ENCODE measurements at places on chromosomes 2 and 18. TPM values are rescaled to one million over a fixed set of nuclear protein-coding genes. Genes with fewer than 3 reads are reported as not detected.

TBR1 gene
- total RNA-seq = 0.13 TPM

- H3K27ac ChIP-seq = no peak overlapping the region
- no peaks in the 10 kb centered on the region for H3K36me3 ChIP-seq
- peaks cover 3% of the 10 kb centered on the region for H3K4me1 ChIP-seq
- DNase-seq = peak; percentile 60
Measured at GRCh38 chr2:26429779-26430578, 28.3 kb downstream of the DRC1 start.

DNA sequence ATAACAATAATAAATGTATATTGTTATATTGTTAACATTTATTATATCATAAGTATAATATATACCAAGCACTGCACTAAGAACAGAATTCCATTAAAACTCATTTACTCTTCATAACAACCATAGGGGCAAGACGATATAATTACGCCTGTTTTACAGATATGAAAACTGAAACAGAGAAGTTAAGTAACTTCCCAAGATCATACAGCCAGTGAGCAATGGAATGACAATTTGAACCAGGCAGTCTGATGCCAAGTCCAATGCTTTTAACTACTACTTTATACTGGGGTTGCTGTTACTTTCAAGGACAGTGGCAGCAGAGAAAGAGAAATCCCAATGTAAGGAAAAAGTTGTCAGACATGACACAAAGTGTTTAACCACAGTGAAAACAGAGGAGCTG is 338.8 kb upstream of the ID2 start:
- H3K4me1 ChIP-seq = no peaks in the 10 kb centered on the region
- H3K27ac ChIP-seq = no peak overlapping the region
- H3K4me3 ChIP-seq = no peak overlapping the region
- no peak for DNase-seq
- no peaks in the 10 kb centered on the region for H3K27me3 ChIP-seq
- H3K36me3 ChIP-seq = no peaks in the 10 kb centered on the region

NOL4 gene
- total RNA-seq = 0.06 TPM

- DNase-seq = no peak
- no peaks in the 10 kb centered on the region for H3K36me3 ChIP-seq
- no peak overlapping the region for H3K27ac ChIP-seq
- H3K27me3 ChIP-seq = no peaks in the 10 kb centered on the region
Measured at GRCh38 chr2:233381638-233381995, 27.3 kb downstream of the DGKD start.

- no peaks in the 10 kb centered on the region for H3K36me3 ChIP-seq
- peak; percentile 38 for DNase-seq
- peaks cover 2% of the 10 kb centered on the region for H3K4me1 ChIP-seq
- H3K4me3 ChIP-seq = no peak overlapping the region
- no peak overlapping the region for H3K27ac ChIP-seq
Measured at GRCh38 chr2:237540823-237541222, 25.6 kb upstream of the PRLH start.

GRCh38 chr18:45978084-45978483 is 11.0 kb upstream of the EPG5 start:
- no peak for DNase-seq
- H3K27ac ChIP-seq = no peak overlapping the region
- no peaks in the 10 kb centered on the region for H3K27me3 ChIP-seq
- no peak overlapping the region for H3K4me3 ChIP-seq
- H3K4me1 ChIP-seq = 0 out of 2 replicates have a peak, but pooled peaks cover 2% of the 10 kb centered on the region

RAPGEF4 gene
- total RNA-seq = 5.1 TPM

DNA sequence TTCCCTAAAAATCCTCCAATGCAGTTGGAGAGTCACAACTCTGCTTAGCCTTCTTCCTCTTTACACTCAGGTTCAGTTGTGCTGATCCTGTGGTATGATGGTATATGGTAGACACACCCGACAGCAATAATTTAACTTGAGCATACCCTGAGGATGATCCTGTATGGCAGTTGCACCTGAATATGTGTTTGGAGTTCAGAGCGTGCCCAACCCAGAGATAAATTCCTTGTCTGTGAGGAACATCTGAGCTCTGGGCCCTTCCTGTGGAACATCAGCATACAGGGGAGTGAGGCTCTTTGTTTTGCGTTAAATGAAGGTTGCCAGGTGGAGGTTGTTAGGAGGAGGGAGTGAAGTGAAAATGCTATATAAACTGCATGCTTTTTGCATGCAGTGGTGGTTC is 187.7 kb downstream of the MYO3B start:
- no peaks in the 10 kb centered on the region for H3K36me3 ChIP-seq
- no peak for DNase-seq
- no peaks in the 10 kb centered on the region for H3K27me3 ChIP-seq
- no peaks in the 10 kb centered on the region for H3K4me1 ChIP-seq
- no peak overlapping the region for H3K27ac ChIP-seq
- no peak overlapping the region for H3K4me3 ChIP-seq

Measured in SJCRH30 (cell line).